Mesothelial cell of epicardium (in vitro differentiated cells): ENCODE measurements at places on chromosomes 7 and 10. TPM values are rescaled to one million over a fixed set of nuclear protein-coding genes. Genes with fewer than 3 reads are reported as not detected.

ELAPOR2 gene
- total RNA-seq: 46.3 to 55.2 TPM (median 54.2 TPM) in 3 replicates

GRM3 gene
- total RNA-seq: not detected in 3 replicates

LBX1 gene
- total RNA-seq: not detected in 3 replicates

CFAP58 gene
- 0.58 to 1.4 TPM (median 1.1 TPM) in 3 replicates for total RNA-seq

PLPP4 gene
- total RNA-seq: 7.4 to 8.8 TPM (median 8.7 TPM) in 3 replicates

- DNase-seq: no peak
These were observed 54.7 kb upstream of the VWC2 start for GRCh38 chr7:49718760-49719159.

GRCh38 chr10:11687779-11688447 is 54.3 kb upstream of the ECHDC3 start:
- DNase-seq: no peak
